ENCODE measurements at places on chromosomes 13 and 19.

DNA sequence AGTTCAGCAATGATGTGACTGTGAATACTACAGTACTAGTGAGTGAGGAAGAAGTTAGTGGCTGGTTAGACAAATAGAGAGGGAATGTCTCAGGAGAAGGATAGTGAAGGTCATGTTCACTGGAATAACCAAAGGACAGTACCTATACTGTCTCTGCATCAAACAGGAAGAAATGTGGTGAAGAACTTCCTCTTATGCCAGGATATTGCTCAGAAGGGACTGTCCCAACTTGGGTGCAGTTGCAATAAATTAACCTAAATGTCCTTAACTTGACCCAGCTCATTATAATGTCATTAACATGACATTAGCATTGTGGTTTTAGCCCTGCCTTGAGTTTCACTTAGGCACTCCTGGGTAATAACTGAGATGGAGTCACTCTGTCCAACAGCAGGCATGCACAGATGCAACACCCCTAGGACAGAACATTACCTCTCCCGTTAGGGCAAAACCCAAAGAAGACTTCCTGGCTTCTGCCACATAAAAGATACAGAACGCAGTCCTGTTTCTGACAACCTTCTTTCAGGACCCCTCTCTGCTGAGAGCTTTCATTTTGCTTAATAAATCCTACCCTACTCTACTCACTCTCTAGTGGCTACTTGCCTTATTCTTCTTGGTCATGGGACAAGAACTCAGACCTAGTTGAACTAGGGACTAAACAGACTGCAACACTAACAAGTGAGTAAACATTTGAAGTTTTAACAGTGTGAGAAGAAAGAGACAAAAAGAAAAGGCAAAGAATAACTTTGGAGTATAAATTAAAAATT is 1591.6 kb upstream of the MIR17HG start:
- DNase-seq: no peak

GRCh38 chr19:39182174-39182505 is 14.6 kb upstream of the NCCRP1 start:
- no peak for DNase-seq

DNA sequence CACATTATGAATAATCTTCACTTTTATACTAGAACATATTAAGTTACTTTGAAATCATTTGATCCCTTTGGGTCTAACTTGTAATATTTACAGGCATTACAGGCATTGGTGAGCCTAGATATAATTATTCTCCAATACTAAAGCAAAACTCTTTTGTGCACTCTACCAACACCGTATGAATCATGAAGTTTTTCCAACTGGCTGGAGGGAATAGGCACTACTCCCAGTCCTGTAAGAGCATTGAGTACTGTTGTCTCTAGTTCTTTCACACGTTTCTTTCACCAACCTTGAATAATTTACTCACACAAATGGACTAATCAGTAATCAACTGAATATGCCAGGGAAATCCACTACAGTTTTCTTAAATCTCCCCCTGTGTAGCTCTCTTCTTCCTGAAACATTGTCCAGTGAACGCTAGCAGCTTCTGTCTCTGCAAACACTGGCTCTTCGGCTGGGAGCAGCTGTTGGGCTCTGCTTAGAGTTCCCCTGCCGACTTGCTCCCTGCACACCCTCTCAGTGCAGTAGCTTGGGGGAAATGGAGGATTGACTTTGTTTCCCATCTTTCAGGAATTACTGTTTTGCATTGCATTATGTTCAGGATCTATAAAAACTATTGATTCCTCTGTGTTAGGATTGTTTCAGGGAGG is 476.7 kb downstream of the RFC3 start:
- no peak for DNase-seq

DNA sequence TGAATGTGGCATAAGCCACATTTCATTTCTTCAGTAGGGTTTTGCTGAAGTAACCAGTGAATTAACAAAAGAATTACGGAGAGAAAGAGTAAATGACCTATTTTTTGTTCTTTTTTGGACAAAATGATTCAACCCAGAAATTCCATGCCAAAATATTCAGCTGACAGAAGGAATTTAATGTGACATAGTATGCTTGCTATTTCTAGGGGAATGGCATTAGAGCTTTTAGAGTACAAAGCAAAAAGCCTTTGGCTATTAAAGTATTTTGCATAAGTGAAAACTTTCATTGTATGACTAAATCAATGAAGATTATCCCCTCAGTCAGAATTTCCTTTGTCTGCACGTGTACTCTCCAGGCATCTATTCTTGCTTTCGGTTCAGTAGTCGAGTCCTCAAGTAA is 465.3 kb downstream of the COG6 start:
- DNase-seq: no peak

DNA sequence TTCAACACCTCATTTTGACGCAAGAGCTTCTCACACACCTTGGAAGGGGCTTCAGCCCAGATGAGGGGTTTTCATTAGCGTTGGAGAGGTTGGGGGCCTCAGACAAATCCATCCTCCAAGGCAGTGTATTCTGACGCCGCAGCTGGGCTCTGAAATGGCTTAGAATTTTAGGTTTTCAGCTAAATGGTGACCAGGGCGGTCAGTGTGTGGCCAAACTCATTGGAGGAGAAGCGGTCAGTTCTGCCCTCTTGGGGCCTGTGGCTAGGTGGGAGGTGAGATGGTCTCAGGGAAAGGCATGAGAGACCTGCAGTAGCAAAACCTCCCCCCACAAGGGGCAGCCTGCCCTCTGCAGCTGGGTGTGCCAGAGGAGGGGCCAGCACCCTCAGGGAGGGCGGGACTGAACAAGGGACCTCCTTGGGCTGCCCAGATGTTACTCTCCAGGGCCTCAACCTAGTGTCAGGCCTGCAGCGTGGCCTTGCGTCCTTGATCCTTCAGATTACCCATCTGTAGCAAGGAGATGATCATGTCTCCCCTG is 155.8 kb downstream of the URI1 start:
- DNase-seq: no peak

DNA sequence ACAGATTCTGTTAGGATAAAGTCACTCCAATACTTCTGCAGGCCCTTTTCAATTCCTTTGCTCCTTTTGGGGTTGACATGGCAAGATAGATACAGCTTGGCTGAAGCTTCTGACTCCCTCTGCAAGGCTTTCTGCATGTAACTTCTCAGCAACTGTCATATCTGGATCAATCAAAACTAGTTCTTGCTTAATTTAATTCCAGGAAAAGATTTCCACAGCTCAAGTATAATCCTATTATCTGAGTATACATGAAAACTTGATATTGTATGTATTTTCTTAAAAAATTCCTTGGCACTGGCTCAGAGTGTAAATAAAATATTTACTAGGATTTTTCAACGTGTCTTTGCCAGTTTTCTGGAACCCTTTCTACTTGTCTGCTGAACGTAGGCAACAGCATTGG is 109.6 kb downstream of the STARD13 start:
- no peak for DNase-seq

- DNase-seq: no peak
Observed at GRCh38 chr19:489418-490196, 6.7 kb upstream of the MADCAM1 start.

GRCh38 chr13:98033277-98034247 is 80.1 kb downstream of the IPO5 start:
- no peak for DNase-seq

GRCh38 chr19:58203814-58204475 is 21.1 kb downstream of the ZNF274 start:
- DNase-seq: no peak

DNA sequence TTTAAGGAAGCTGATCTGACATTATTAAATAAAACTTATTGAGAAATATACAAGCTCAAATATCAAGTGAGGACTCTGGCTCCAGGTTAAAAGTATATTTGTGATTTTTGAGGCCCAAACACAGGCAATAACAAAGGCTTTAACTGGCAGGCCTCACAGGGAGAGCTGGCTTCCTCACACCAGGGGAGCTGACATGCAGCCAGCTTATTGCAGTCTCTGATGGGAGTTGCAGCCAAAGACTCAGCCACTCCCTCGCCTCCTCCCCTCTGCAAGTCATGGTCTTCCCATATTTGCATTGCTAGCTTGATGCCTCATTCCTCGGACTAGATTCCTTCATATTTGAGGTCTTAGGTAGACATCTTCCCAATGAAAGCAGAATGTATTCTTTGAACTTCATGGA is 647.1 kb upstream of the SLITRK6 start:
- DNase-seq: no peak

- no peak for DNase-seq
Observed at GRCh38 chr19:641702-642101, 2.0 kb downstream of the FGF22 start.

- DNase-seq: no peak
Observed at GRCh38 chr13:27034678-27035111, 136.9 kb downstream of the USP12 start.

GRCh38 chr13:95494082-95494681 is 58.3 kb upstream of the CLDN10 start:
- DNase-seq: no peak
